ENCODE measurements at places on chromosomes 2 and 18. TPM values are rescaled to one million over a fixed set of nuclear protein-coding genes. Genes with fewer than 3 reads are reported as not detected.

Gene ANKRD30BL
- total RNA-seq: 0.39 TPM

Gene CIB4
- not detected for total RNA-seq

Gene CYS1
- 1.2 TPM for total RNA-seq

DNA sequence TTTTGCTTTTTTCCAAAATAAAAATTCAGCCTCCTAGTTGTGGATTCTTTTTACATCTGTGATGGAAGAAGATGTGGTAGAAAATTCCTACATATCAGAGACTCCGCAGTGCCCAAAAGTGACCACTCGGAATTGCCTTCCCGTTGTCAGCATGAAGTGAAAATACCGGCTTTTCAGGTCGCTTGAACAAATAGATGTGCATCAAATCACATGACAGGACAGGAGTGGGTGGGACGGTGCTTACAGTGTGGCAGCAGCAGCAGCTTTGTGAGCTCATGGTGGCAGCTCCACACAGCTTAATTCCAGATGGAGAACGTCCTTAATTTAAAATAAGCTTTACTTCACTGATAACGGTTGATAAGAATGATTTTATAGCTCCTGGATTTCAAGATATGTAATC lies 20.3 kb downstream of the SALL3 start:
- DNase-seq: no peak

- no peak for DNase-seq
Measured at GRCh38 chr2:161426455-161426921, 10.4 kb downstream of the TBR1 start.

DNA sequence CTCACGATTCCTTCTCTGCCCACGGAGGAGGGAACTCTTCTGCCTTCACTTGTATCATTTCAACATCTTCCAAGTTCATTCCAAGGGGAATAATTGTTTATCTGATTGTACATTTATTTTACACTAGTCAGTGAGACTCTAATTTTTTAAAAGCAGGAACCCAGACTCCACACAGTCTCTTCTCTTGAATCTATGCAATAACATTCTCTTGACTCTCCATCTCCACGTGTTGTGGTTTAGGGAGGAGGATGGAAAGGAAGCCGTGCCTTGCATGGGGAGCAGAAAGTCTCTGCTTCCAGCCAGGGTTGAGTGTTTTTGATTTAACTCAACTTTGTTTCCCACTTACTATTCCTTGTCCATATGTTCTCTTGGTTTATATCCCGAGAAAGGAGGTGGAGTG lies 131.1 kb upstream of the RIOK3 start:
- DNase-seq: no peak

- DNase-seq: no peak
Measured at GRCh38 chr18:77911971-77912605, 662.4 kb downstream of the GALR1 start.

DNA sequence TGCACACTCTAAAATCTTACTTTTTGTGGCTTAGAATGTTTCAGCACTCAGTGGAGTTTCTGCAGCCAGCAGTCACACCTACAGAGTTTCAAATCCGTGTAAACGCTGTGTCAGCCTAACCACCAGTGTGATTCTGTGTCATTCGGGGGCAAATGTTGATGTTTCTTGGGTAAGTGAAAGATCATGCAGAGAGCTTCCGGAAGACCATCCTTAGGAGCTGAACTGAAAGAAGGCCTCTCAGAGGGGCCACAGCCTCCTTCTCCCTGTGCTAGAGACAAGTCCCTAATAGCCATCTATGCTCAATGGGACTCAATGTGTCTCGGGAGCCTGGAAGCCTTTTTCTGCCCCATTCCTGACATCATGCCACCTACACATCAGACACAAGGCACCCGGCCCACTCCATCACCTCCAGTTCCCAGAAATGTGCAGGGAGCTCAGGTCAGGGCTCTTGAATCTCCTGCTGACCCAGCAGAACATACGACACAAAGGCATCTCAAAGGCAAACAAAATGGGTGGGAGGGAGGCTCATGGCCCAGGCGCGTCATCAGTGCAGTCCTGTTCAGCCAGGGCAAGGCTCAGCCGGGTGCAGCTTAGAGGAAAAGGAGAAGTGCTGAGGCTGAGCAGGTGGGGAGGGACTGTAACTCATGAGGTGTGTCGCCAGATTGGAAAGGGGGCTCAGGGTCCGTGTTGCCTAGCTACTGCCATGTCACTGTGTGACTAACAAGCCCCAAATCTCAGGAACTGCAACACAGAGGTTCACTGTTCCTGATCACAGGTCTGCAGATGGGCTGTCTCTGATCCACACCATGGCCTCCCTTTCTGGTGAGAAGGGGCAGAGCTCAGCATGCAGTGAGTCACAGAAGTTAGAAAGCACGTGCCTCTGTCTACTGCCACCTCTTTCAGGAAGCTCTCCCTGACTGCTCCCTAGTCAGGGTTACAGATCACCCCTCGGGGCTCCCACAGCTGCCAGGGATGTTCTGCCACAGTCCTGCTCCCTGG lies 82.0 kb downstream of the SMAD7 start:
- DNase-seq: no peak

DNA sequence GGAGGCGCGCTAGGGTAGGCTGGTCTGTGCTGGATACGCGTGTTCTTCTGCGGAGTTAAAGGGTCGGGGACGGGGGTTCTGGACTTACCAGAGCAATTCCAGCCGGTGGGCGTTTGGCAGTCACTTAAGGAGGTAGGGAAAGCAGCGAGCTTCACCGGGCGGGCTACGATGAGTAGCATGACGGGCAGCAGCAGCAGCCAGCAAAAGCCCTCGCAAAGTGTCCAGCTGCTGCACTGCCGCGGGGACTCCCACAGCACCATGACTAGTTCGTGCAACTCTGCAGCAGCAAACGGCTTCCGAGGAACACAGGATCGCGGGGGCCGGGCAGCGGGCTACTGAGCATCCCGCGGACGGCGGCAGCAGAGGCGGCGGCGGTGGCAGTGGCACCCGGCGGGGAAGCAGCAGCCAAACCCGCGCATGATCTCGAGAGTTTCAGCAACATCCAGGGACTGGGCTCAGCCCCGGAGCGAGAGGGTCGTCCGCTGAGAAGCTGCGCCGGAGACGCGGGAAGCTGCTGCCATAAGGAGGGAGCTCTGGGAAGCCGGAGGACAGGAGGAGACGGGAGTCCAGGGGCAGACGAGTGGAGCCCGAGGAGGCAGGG lies 368 bp downstream of the TMEFF2 start:
- peak; percentile 14 for DNase-seq

- DNase-seq: no peak
Measured at GRCh38 chr18:36420826-36421225, 123.3 kb downstream of the FHOD3 start.

GRCh38 chr2:58539973-58540372 lies 298.8 kb upstream of the FANCL start:
- DNase-seq: no peak

- no peak for DNase-seq
Measured at GRCh38 chr2:132857319-132857718, 187.3 kb upstream of the LYPD1 start.
